Omental fat pad (tissue), 4 donors: ENCODE measurements at places on chromosomes 2 and 18. TPM values are rescaled to one million over a fixed set of nuclear protein-coding genes. Genes with fewer than 3 reads are reported as not detected.

- no peak for DNase-seq
Observed at GRCh38 chr2:27100036-27100435, 13.5 kb downstream of the KHK start.

DNA sequence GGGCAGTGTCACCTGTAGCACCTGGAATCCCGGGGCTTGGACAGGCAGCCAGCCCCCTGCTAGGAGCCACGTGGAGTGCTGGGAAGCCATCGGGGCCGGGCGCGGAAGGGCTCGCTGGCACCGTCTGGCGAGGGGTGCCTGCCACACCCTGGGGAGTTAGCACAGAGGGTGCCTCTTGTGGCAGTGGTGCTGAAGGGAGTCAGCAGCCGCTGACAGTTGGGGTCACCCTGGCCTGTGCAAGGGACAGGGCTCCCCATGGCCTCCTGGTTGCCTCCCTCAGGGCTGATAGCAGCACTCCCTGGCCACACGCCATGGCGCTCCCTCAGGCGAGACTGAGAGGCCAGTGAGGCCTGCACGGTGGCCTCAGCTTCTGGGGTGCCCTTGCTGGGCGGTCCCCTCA lies 13.9 kb upstream of the D2HGDH start:
- DNase-seq, result no peak

DNA sequence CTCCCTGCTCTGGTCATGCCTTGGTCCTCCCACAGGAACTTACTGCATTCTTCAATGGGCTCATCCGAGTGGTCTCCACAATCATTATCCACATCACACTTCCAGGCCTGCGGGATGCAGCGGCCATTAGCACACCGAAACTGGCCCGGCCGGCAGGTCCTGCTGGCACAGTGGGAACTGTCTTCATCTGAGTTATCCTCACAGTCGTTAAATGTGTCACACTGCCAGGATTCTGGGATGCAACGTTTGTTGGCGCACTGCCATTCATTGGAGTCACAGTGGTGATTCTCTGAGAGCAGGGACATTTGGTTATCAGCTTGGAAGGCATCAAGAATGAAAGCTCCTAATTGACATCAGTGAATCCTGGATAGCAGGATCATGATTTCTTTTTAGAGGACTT lies 104.5 kb downstream of the DHRS9 start:
- no peak for DNase-seq

Gene COX5B
- total RNA-seq, result 362 TPM

DNA sequence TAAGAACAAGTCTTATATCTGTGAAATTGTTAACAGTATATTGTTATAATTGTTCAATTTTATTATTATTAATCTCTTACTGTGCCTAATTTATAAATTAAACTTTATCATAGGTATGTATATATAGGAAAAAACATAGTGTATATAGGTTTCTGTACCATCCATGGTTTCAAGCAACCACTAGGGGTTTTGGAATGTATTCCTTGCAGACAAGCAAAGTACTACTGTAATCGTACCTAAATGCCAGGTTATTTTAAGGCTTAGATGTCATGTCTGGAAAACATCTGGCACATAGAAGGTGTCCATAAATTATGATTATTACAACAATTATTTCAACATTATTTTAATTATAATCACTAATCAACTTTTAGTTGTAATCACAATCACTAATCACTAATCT lies 8.4 kb downstream of the ITSN2 start:
- DNase-seq, result no peak

GRCh38 chr2:113273027-113273551 lies 5.6 kb downstream of the PAX8 start:
- DNase-seq, result no peak

Gene MLPH
- total RNA-seq, result 23.6 TPM

GRCh38 chr2:147588191-147588590 lies 256.6 kb upstream of the ACVR2A start:
- no peak for DNase-seq

DNA sequence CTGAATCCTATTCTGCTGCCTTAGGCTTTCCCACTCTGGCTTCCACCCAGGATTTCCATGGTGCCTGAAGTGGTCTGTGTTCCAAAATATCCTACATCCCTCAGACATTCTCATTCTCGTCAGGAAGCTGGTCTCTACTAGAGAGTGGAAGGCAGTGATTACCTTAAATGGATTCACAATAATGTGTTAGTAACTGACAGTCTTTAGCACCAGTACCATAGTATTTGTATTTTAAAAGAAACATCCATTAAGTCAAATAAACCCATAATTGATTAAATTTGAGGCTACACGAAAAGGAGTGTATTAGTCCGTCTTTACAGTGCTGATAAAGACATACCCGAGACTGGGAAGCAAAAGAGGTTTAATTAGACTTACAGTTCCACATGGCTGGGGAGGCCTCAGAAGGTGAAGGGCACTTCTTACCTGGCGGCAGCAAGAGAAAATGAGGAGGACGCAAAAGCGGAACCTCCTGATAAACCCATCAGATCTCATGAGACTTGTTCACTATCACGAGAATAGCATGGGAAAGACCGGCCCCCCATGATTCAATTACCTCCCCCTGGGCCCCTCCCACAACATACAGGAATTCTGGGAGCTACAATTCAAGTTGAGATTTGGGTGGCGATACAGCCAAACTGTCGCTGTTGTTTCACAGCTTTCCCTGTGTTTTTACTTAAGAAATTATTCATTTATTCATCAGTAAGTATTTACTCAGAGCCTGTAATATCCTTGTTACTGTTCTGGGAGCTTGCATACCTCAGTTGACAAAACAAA lies 306.5 kb downstream of the STK39 start:
- DNase-seq, result no peak

Gene NAT8
- total RNA-seq, result not detected

Gene POU3F3
- total RNA-seq, result not detected

GRCh38 chr2:73891276-73891901 lies 1.4 kb upstream of the ACTG2 start:
- DNase-seq, result no peak

Gene ABCG8
- not detected for total RNA-seq

GRCh38 chr2:241468476-241468781 lies 40.0 kb downstream of the STK25 start:
- DNase-seq, result no peak

Gene SLC9A4
- total RNA-seq, result not detected
